ENCODE measurements at places on chromosomes 11 and 22. TPM values are rescaled to one million over a fixed set of nuclear protein-coding genes. Genes with fewer than 3 reads are reported as not detected.

RFPL2 gene
- 0.31 TPM for polyA plus RNA-seq

GRCh38 chr11:66454247-66454646 lies 12.5 kb upstream of the PELI3 start:
- no peak for DNase-seq

ANO9 gene
- polyA plus RNA-seq, result 12.7 TPM

GRCh38 chr22:49108636-49109315 lies 718.9 kb downstream of the BRD1 start:
- DNase-seq, result no peak

- no peak for DNase-seq
Measured at GRCh38 chr11:35388061-35388460, 31.3 kb downstream of the SLC1A2 start.
